ENCODE measurements at places on chromosomes 4 and X.

GRCh38 chr4:119139822-119140252 is 4.2 kb downstream of the MYOZ2 start:
- DNase-seq: no peak

GRCh38 chr4:124804584-124804983 is 92.1 kb upstream of the ANKRD50 start:
- no peak for DNase-seq

DNA sequence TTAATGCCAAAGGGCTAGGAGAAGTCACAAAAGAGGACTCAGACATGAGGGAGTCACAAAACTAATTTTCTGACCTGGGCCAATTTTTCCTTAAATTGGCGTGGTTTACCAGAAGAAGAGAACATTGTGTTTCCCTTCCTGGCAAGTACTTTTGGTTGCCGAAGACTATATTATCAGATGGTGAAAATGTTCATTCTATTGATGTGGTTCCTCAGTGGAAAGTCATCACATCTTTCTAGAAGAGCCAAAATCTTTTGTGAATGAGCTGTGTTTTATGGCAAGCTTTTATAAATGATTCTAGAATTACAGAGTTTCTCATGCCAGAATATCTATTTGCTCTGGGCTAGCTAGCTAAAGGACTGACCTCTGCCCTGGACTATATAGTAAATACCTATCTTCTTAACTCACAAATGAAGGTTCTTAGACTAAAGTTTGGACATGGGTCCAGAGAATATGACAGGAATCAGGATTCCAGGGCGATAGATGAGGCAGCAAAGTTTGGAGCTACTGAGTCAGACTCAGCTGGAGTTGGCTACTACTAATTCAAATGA is 288.9 kb downstream of the IL1RAPL2 start:
- DNase-seq: no peak

DNA sequence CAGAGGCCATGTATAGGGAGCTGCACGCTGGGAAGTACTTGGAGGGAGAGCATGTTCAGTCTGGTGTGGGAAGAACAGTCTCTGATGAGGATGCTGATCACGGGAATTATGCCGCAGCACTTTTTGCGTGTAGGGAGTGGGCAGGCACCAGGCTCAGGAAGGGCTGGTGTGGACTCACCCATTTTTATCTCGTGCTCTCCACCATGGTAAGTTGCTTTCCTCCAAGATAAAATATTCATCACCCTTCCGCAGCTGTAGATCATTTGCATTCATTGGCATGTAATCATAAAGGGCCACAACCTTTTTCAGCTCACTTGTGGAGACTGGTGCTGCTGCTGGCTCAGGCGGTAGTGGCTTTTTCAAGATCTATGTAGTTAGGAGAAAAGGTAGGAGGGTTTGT is 11.8 kb upstream of the TIMM8A start:
- DNase-seq: no peak

DNA sequence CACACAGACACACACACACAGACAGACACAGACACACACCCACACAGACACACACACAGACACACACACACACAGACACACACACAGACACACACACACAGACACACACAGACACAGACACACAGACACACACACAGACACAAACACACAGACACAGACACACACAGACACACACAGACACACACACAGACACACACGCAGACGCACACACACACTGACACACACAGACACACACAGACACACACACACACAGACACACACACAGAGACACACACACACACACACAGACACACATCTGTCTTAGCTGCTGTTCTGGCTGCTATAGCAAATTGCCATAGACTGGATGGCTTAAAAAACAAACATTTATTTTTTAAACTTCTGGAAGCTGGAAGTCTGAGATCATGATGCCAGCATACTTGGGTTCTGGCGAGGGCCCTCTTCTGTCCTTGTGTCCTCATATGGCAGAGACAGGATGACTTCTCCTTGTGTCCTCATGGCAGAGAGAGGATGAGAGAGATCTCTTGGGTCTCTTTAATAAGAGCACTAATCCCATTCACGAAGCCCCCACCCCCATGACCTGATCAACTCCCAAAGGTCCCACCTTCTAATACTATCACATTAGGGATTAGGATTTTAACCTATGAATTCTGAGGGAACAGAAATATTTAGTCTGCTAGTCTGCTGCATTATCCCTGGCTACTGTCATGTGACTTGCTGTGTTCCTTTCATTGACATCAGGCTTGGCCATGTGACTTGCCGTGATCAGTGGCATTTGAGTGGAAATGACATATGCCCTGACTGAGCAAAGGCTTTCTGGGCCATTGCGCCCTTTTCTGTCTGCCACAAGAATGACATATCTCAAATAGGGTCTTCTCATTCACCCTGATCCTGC is 32.7 kb upstream of the RASGEF1B start:
- DNase-seq: no peak

DNA sequence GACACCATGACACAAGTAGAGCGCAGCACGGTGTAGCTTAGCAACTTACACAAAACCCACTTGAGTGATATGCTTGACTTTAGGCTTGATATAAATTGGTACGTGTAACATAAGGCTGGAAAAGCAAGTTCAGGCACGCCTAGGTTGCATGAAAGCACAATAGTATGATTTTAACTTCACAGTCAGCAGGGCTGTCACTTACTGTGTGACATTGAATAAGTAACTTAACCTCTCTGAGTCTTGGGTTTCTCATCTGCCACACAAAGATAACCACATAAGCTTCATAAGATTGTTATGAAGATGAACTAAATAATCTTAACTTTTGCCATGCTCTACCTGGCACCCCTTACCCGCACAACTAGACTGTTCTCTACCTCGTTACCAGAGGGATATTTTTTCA is 9.5 kb downstream of the SRD5A3 start:
- DNase-seq: peak; percentile 47

GRCh38 chr4:14143892-14144291 is 516.4 kb upstream of the BOD1L1 start:
- no peak for DNase-seq

DNA sequence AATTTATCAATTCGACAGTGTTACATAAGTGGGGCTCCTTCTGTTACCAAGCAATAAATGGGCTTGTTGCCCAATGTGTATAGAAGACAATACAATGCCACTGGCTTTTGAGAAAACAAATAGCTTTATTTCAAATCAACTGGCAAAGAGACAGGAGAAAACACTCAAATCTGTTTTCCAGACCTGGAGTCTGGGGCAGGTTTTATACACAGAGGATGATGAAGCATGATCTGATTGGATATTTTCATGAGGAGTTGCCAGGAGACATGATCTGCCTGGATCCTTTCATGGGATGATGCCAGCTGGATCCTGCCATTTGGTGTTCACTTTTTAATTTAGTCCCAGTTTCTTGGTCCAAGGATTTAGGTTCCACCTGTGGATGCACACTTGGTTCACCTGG is 287.9 kb downstream of the CXXC4 start:
- no peak for DNase-seq

- no peak for DNase-seq
Measured at GRCh38 chr4:4689694-4690440, 148.0 kb upstream of the STX18 start.

DNA sequence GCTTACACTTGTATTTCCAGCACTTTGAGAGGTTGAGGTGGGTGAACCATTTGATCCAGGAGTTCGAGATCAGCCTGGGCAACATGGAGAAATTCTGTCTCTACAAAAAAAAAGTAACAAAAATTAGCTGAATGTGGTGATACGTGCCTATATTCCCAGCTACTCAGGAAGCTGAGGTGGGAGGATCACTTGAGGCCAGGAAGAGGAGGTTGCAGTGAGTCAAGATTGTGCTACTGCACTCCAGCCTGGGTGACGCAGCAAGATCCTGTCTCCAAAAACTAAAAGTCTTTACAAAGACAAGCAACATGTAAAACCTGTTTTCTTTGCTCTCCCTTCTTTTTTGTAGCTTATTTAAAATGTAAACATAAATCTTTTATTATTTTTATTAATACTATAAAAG is 1156.1 kb downstream of the FAT4 start:
- no peak for DNase-seq

DNA sequence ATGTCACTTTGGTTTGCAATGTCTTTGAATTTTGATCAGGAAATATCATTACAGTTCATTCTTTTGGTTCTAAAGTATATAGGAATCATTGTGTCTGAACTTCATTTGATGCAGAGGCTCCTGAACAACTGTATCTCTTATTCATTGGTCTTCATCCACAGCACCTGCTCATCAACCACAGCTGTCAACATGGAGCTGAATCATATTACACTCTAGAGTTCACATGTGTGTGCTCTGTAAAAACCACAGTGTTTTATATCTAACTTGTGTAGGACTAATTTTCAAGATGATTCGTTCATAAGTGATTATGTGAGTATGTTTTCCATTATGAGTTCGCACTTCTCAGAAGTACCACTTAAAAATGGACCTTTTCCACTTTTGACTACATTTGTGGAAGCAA is 643.3 kb upstream of the FAM241A start:
- no peak for DNase-seq

- no peak for DNase-seq
Measured at GRCh38 chr4:87806520-87806919, 7.2 kb downstream of the IBSP start.

DNA sequence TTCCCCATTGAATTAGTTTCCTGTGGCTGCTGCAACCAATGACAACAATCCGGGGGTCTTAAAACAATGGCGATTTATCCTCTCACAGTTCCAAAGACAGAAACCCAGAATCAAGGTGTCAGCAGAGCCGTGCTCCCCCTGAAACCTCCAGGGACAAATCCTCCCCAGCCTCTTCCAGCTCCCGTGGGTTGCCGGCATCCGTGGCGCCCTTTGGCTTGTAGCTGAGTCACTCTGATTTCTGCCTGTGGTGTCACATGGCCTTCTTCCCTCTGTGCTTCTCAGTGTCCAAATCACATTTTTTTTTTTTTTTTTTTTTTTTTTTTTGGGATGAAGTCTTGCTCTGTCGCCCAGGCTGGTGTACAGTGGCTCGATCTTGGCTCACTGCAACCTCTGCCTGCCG is 64.5 kb upstream of the STX18 start:
- DNase-seq: no peak

- no peak for DNase-seq
Measured at GRCh38 chr4:173076903-173077634, 91.5 kb upstream of the GALNT7 start.

GRCh38 chrX:10444204-10444603 is 176.2 kb downstream of the MID1 start:
- no peak for DNase-seq

GRCh38 chr4:186942758-186943377 is 219.2 kb upstream of the FAT1 start:
- DNase-seq: no peak

GRCh38 chrX:118857006-118857405 is 33.4 kb downstream of the ZCCHC12 start:
- DNase-seq: no peak

GRCh38 chr4:1315836-1316536 is 26.3 kb downstream of the MAEA start:
- no peak for DNase-seq

GRCh38 chr4:148254621-148255343 is 187.4 kb downstream of the NR3C2 start:
- DNase-seq: no peak

DNA sequence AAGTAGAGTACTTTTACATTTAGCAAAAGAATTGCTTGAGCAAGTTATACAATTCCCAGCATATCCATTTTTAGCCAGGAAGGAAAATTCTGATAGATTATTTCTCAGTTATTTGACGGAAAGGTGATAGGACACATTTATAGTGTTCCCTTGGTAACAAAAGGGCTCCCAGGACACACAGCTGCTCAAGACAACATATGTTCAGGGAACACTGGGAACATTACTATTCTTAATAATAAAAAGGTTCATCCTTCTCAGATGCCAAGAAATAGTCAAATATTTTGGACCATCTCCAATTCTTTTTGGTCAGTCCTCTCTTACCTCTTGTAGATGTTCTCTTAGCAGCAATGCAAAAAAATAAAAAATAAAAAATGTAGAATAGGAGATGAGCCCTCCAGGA is 66.8 kb upstream of the SMAD1 start:
- DNase-seq: no peak

- DNase-seq: no peak
Measured at GRCh38 chr4:100367451-100367850, 150.4 kb downstream of the EMCN start.

DNA sequence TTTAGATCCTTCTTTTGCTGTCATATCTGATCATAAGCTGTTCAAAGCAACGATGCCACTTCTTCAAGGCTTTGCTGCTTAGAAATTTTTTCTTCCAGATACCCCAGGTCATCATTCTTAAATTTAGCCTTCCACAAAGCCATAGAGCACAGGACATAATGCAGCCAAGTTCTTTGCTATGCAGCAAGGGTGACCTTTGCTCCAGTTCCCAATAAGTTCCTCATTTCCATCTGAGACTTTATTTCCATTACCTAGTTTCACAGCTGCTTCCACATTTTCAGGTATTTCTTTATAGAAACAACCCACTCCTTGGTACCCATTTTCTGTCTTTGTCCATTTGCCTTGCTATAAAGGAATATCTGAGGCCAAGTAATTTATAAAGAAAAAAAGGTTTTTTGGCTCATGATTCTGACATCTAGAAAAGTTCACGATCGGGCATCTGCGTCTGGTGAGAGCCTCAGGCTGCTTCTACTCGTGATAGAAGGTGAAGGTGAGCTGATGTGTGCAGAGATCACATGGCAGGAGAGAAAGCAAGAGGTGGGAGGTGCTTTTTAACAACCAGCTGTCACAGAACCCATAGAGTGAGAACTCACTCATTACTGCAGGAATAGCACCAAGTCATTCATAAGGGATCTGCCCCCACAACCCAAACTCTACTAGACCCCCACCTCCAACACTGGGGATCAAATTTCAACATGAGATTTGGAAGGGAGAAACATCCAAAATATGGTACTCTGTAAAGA is 11.8 kb upstream of the TASL start:
- DNase-seq: no peak

DNA sequence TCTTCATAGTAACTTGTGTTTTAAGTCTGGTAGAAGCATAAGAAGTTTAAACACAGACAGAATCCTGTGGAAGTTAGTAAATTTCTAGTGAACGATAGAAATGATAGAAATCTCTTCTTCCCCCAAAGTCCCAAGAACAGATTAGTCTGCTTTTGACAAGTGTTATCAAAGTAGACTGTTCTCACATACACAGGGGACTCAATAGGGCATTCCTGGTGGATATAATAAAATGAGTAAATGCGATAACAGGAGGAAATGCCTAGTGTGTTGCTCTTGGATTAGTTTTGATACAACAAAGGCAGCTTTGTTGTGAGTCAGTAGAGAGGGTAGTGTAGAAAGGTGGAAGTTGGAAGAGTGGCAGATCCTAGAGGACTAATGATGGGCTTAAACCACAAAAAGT is 43.5 kb downstream of the CLCN3 start:
- no peak for DNase-seq

- no peak for DNase-seq
Measured at GRCh38 chr4:187046471-187046870, 322.8 kb upstream of the FAT1 start.

GRCh38 chr4:80265571-80266252 is 752 bp upstream of the FGF5 start:
- DNase-seq: no peak

All from vagina (tissue), 2 donors.